ENCODE measurements at places on chromosomes 12 and 14. TPM values are rescaled to one million over a fixed set of nuclear protein-coding genes. Genes with fewer than 3 reads are reported as not detected.

CDK2 gene
- 21.4 TPM for total RNA-seq

GRCh38 chr12:80935111-80935510 lies 2.6 kb downstream of the LIN7A start:
- no peak for DNase-seq

NAV3 gene
- total RNA-seq, result 16.6 TPM

DNA sequence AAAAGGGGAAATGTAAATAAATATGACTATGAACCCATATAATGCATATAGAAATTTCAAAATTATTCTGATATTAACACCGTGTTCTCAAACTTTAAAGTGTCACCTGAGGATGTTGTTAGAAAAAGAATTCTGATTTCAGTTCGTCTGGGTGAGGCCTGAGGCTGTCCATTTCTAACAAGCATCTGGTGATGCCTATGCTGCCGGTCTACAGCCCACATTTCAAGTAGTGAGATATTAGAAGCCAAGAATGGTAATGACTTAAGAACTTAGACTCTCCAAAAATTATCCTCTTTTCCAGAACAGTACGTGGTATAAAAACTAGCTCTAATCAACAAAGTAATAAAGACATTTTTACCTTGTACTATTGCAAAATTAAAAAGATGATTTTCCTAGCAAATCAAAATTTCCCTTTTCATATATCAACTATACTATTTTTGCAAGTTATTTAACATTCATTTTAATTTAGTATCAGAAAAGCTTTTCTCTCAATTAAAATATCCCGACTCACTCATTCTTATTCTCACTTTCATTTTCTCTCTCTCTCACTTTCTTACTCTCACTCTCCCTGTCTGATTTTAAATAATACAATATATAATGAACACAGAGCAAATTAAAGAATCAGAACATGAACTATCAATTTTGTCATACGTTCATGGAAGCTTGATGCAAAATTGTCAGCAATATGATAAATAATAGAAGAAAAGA lies 35.0 kb downstream of the PIK3C2G start:
- no peak for DNase-seq

DNA sequence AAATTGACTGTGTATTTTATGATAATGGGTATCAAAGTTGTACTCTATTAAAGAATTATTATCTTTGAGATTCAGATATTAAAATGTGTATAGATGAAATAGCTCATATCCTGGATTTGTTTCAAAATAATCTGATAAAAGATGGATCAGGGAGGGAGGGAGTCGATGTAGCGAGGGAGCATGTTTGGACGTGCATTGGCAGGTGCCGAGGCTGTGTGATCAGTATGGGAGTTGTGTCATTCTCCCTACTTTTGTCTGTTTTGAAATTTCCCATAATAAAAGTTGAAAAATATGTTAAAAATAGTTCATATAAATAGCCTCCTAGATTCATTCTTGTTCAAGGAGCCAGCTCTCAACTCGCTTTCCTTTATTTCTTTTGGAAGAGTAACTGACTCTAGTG lies 171.6 kb upstream of the HIF1A start:
- no peak for DNase-seq

DNA sequence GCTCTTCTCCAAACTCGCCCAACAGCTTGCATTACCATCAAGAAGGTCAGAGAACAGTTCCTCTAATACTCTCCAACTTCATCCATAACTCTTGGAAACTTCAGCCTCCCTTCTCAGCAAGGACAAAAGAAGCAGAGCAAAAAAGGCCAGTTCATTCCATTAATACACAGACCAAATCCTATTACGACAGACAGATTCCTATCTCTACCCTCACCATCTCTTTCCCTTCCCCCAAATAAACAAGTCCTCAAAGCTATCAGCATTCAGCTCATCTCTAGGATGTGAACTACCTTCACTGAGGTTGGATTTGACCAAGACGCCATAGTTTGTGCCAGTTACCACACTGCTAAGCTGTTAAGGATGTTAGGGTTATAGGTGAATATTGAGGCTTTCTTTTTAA lies 25.2 kb downstream of the SINHCAF start:
- no peak for DNase-seq

DNA sequence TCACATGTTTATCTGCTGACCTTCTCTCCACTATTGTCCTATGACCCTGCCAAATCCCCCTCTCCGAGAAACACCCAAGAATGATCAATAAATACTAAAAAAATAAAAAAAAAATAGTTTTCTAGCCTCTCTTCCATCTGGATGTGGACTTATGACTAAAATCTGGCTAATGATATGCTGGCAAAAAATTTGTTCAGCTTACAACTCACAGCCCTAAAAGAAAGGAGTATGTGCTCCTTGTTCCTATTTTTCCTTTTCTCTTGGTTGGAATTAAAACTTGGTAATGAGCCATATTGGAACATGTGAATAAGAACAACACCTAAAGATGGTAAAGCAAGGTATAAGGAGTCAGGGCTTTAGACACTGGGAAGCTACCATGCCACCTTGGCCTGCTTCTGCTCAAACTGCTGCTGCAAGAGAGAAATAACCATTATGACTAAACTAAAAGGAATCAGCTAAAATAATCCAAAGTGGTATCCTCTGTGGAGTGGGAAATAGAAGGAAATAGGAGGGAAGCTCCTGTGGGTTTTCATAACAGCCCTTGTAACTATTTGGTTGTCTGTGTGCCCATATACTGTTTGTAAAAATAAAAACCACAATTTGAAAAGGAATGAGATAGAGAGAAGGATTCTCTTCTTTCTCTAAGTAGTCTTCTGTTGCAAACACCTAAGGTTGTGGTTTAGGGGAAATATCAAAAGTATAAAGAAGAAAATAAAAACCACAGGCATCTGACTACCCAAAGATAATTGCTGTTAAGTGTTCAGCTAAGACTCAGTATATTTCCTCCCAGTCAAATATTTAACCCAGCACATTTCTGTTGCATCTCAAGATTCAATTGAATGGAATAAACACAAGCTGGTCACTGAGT lies 53.8 kb downstream of the SDR9C7 start:
- DNase-seq, result no peak

- DNase-seq, result no peak
These were observed 7.0 kb downstream of the AGAP2 start for GRCh38 chr12:57731411-57732080.

HIGD1C gene
- total RNA-seq, result not detected

- no peak for DNase-seq
These were observed 193.8 kb downstream of the SYT1 start for GRCh38 chr12:79058342-79058741.

DPF3 gene
- total RNA-seq, result 0.64 TPM

PLCZ1 gene
- not detected for total RNA-seq

GRCh38 chr12:46794593-46795190 lies 31.1 kb downstream of the SLC38A4 start:
- DNase-seq, result no peak

DNA sequence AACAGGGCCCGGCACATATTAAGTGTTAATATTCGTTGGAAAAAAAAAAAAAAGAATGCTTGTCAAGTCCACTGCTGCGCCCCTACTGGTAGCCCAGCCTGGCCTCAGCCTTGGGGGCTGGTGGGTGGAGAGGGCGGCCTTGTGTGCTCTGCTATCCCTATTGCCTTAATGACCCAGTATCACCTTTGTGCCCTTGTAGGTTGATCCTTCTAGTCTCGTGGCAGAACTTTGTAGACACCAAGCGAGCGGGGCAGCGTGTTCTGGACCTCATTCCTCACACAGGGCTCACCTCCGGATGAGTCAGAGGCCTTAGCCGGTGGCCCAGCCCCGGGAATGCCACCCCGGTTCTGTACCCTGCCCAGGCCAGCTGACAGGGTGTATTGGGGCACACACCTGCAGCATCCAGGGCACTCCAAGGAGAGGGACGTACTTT lies 1.8 kb upstream of the RCOR1 start:
- no peak for DNase-seq

- no peak for DNase-seq
These were observed 8.7 kb downstream of the TMEM119 start for GRCh38 chr12:108589028-108589839.

CISTR gene
- total RNA-seq, result not detected

- peak; percentile 89 for DNase-seq
These were observed 507 bp upstream of the FKBP4 start for GRCh38 chr12:2794191-2794735.

NCKAP5L gene
- 44.3 TPM for total RNA-seq

DNA sequence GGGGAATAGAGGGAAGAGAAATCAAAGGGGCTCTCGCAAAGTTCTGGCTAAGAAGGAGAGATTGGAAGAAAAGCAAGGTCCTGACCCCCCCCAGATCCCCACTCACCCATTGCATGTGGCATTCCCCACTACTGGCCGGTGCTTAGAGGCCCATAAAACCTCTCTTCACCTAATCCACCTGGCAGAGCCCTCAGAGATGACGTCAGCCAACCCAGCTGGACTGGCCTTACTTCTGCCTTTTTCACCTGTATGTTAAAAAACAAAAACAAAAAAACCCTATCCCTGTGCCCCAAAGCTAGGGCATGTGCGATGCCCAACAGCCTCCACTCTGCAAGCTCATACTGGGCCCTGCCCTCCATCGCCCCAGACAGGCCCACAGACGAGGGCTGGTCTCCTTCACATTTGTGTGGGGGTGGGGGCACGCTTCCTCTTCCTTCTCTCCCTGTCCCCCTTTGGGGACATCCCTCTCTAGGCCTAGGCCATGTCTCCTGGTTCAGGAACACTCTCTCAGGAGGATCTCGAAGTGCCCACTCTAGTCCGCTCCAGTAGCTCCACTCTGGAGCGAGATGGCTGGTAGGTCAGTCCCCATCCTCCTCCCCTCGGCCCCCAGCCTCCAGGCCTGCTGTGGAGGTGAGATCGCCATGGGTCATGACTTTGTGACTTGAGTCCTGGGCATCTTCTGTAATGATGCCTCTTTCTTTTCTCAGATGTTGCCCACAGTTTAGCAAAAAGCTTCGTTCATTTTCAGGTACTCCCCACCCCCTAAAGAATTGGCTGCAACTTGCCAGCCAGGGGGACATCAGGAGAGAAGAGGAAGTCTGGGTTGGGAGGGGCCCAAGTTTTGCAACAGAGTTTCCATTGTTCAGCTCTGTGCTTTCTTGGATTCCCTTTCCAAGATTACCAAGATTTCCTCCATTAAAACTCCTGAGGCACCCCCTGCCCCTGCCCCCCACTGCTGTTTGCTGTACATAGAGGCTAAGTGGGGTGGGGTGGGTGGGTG lies 37.0 kb downstream of the FIGNL2 start:
- DNase-seq, result no peak

- DNase-seq, result no peak
These were observed 158.6 kb downstream of the PRIMA1 start for GRCh38 chr14:93629643-93630042.

BATF gene
- 8.1 TPM for total RNA-seq

DNA sequence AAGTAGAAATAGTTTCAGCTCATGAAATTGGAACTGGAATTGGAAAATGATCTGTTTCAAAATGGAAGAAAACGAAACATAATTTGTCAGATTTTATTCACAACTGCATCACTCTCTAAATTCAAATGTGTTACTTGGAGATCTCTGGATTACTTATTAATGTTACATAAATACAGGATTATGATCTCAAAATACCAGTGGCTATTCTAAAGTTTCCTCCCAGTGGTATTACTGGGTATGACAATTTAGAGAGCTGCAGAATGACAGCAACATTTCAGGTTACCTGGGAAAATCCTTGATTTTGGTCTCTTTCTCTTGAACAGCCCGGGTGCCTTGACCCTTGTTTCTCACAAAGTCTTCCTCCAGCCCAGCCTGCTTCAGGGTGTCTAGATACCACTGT lies 14.2 kb downstream of the FAM161B start:
- no peak for DNase-seq

RASSF9 gene
- 1.5 TPM for total RNA-seq

DNA sequence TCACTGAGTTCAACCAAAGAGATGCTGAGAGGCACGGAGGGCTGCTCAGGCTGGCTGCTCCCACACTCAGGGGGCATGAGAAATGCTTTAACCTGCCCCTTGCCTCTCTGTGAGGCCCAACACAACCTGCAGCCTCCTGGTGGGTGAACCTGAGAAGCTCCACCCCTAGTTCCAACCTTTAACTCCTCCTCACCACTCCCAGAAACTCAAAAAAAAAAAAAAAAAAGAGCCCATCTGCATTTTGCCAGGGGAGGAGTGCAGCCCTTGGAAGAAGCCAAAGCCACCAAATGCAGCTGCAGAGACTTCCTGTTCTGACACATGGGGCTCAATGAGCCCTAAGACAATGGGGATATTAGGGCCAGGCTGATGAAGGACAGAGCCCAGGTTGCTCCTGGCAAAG lies 8.9 kb downstream of the KRT4 start:
- no peak for DNase-seq

DNA sequence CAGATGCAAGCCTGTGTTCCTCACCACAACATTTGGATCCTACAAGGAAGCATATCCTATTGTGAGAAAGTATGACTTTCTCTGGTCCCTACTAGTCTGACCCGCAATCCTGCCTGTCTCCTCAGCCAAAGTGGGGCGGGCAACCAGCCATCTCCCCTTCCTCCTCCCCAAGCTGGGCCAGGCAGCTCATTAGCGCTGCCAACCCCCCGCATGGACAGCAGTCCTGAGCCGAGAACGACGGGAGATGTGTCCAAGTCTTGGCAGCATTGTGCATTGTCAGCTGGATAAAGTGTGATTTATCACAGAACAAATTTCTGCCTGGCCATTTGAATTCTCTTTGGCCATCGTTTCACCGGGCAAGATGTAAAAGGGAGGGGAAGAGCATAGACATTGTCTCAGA lies 139.4 kb downstream of the SLC15A4 start:
- no peak for DNase-seq

- no peak for DNase-seq
These were observed 2.4 kb downstream of the ETNK1 start for GRCh38 chr12:22627371-22627770.

DNA sequence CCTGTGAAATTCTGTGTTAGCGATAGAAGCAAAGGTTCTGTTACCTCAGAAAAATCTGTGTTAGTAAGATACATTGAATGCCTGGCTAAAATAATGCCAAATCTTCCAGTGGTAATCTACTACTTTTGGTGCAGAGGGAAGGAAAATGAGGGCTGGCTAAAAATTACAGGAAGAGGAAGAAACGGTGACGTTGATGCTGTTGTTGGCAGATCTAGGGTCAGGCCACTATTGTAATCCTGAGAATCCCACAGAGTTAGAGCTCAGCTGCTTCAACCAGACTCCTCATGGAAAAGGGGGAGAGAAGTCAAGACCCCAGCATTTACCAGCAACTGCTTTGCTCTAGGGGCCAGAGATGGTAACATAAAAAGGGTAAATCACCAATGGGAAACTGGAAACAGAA lies 145.1 kb downstream of the PPM1H start:
- no peak for DNase-seq

- DNase-seq, result no peak
These were observed 31.1 kb downstream of the IRF2BPL start for GRCh38 chr14:76997257-76997970.

HOXC10 gene
- 0.16 TPM for total RNA-seq

GRCh38 chr12:68122236-68122920 lies 37.2 kb downstream of the IFNG start:
- DNase-seq, result no peak

GRCh38 chr12:2648406-2648805 lies 146.4 kb upstream of the FKBP4 start:
- peak; percentile 49 for DNase-seq

GRCh38 chr12:97305651-97306050 lies 157.0 kb upstream of the RMST start:
- DNase-seq, result no peak

GRCh38 chr12:123133701-123134100 lies 17.2 kb downstream of the PITPNM2 start:
- DNase-seq, result no peak

GRCh38 chr14:20998674-20999366 lies at the start of gene SLC39A2:
SLC39A2 (plus strand) TSS chr14:20999293; CDS start chr14:20999447, 154 bp downstream.
- DNase-seq, result no peak

SIRT4 gene
- total RNA-seq, result 1.6 TPM

- peak; percentile 49 for DNase-seq
These were observed 145.8 kb downstream of the DICER1 start for GRCh38 chr14:95011445-95012006.

BEGAIN gene
- total RNA-seq, result 2.2 TPM
